GOT3 (cell line): ENCODE measurements at places on chromosomes 3 and 15.

DNA sequence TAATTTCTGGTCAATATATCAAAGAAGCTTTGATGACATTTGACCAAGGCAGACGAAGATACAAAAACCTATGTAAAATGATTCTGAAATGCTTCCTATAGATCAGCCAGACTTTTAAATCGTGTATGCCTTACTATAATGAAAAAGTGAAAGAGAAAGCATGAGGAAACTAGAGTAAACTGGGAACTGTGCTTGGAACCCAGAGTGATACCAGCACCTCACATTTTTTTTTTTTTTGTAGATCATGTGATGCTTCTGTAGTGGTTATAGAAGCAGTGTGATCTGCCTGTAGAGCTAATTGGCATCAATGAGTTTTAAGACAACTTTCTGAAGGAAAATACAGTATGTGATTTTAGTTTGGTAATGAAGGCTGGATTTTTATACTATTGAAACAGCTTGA is 150.7 kb downstream of the NLGN1 start:
- DNase-seq: no peak

DNA sequence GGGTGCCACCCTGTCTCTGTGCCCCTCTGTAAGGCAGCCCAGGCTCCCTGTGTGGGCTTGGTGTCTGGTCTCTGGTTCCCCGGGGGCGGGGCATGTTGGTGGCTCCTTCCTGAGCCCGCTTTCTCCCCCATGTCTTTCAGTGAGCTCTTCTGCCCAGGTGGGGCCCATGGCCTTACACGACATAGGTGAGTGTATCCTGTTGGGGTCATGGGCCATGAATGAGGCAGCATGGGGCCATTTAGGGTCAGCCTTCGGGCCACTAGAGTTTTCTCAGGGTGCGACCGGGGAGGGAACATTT is 195.1 kb downstream of the UBE3A start:
- no peak for DNase-seq

DNA sequence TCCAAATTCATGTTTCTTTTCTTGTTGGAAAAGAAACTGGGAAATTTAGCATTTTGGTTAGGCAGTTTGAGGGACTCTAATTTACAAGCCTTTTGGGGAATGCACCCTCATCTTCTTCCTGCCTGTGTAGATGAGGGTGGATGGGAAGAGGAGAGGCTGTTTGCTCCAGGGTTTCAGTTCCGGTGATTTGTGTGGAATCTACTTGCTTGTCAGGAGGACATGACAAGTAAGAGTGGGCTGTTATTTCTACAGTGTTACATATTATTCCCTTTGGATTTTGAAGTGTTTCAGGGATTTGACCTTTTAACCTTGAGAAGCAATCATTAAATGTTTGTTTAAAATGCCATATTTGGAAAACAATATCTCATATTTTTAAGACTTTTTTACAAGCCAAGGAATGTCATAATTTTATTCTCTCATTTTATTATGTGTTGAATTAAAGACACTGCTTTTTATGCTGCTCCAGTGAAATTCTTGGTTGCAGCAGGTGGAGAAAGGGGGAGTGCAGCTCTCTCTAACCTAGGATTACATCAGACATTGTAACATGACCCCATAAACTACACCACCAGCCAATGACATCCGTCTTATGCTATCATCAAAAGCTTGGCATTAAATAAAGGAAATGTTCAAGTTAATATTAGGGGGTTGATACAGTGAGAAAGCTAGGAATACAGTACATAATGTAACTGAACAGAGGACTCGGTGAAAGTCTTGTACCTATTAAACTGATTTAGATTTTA is 30.2 kb downstream of the PLAAT1 start:
- DNase-seq: no peak

- no peak for DNase-seq
Measured at GRCh38 chr3:100591411-100591810, 18.0 kb upstream of the ADGRG7 start.
